ENCODE measurements at places on chromosomes 13 and 19.

- no peaks in the 10 kb centered on the region for H3K27me3 ChIP-seq
- no peak overlapping the region for H3K27ac ChIP-seq
- H3K36me3 ChIP-seq = no peaks in the 10 kb centered on the region
- no peak overlapping the region for H3K4me3 ChIP-seq
Observed at GRCh38 chr19:47767349-47767748, 11.2 kb upstream of the SELENOW start.

DNA sequence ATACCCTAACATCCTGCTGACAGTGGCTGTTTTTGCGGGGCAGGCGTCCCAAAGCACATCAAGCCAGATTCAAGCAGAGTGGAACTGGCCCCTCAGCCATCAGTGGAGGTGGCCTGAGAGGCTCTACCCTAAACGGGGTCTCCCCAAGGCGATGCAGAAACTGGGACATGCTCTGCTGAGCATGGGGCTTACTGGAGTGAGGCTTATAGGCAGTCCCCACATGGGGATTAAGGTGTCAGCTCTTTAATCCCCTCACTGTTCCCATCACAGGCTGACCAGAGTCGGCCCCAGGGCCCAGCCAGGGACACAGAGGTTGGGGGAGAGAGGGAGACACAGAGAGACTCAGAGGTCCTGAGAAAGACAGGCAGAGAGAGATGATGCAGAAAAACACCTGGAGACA, 17.0 kb downstream of the CYP2F1 start:
- H3K36me3 ChIP-seq = no peaks in the 10 kb centered on the region
- no peaks in the 10 kb centered on the region for H3K27me3 ChIP-seq
- H3K27ac ChIP-seq = no peak overlapping the region
- peaks cover 30% of the 10 kb centered on the region for H3K4me1 ChIP-seq

GRCh38 chr19:13813147-13813546, 17.9 kb downstream of the ZSWIM4 start:
- H3K36me3 ChIP-seq = peaks cover 54% of the 10 kb centered on the region
- DNase-seq = no peak
- H3K27ac ChIP-seq = no peak overlapping the region
- peaks cover 11% of the 10 kb centered on the region for H3K4me1 ChIP-seq

DNA sequence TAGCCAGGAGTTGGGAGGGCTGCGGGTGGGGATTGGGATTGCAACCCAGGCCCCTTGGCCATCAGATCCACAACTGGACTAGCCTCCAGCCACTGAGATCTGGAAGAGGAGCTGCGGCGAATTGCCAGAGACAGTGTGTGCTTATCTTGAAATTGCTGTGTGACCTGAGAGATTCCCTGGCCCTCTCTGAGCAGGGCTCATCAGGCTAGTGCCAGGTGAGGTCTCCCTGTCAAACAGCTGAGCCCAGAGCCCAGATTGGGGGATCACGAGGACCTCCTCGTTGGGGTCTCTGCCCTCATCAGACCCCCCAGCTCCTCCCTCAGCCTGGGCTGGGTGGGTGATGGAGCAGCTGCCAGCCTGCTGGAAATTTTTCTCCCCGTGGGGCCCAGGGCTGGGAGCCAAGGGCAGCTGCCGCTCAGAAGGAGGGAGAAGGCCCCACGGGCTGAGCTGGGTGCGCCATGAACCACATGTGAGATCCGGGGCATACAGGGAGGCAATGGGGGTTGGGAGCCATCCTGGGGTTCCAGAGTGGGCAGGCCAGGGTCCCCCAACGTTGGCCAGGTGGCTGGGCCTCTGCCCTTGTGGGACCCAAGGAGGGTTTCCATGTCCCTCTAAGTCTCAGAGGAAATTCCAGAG, 7.2 kb downstream of the FUT5 start:
- no peak overlapping the region for H3K27ac ChIP-seq
- no peaks in the 10 kb centered on the region for H3K27me3 ChIP-seq
- no peaks in the 10 kb centered on the region for H3K4me1 ChIP-seq
- no peak for DNase-seq
- H3K4me3 ChIP-seq = no peak overlapping the region

DNA sequence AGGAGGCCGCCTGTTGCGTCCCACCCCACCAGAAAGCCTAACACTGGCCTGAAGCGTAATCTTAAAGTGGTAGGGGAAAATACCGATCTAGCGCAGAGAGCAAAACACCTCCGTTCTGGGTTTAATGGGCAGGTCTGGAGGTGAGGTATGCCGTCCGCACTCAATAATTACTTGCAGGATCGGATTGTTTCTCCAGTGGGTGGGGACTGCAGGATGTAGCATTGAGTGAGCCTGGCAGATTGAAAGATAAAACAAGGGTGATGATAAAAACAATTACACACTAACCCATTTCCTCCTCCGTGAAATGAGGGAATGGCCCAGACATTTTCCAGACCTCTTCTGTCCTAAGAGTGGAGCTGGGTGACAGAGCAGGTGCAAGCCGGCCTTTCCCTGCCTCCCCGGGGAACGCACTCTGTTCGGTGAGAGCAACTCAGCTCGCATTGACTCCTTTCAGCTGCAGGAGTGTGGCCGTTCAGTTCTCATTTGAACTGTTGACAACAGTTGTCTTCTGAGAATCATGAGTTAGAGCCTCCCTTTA, 110.2 kb upstream of the DOCK9 start:
- no peak for DNase-seq
- peak overlapping the region; percentile 95 for H3K4me3 ChIP-seq
- no peaks in the 10 kb centered on the region for H3K27me3 ChIP-seq
- H3K36me3 ChIP-seq = no peaks in the 10 kb centered on the region
- H3K4me1 ChIP-seq = peaks cover 33% of the 10 kb centered on the region
